HEK293T (cell line): ENCODE measurements at places on chromosomes 3 and 15.

GRCh38 chr15:25727867-25728600 lies 135.1 kb downstream of the ATP10A start:
- DNase-seq: no peak

GRCh38 chr15:64493641-64494040 lies 33.3 kb downstream of the ZNF609 start:
- DNase-seq: no peak

- DNase-seq: no peak
Measured at GRCh38 chr15:51199541-51199940, 104.8 kb upstream of the TNFAIP8L3 start.

DNA sequence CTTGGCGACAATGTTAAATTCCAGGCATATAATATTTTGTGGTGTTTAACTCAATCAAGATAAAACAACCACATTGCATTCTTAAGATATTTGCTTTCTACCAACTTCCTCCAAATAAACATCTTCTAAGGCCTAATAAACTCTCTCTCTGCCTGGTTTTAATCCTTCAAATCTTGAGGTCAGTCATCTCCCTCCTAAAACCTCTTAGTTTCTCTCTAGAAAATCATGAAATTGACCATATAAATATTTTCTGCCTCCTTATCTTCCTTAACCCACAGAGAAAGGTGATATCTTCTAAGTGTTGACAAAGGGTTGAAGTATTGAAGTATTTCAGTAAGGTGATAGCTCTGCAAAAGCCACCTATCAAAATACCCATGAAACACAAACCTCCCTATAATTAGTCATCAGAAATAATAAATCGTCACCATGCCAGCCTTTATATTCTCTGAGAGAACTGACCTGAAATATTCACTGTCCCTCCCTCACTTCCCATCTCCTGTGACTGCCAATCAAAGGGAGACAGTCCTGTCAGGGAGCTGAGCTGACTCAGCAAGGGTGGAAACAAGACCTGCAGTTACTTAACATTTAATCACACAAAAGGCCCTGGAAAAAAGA lies 1261.1 kb downstream of the ROBO1 start:
- peak; percentile 11 for DNase-seq

- DNase-seq: no peak
Measured at GRCh38 chr15:29151484-29151857, 118.2 kb downstream of the NSMCE3 start.

DNA sequence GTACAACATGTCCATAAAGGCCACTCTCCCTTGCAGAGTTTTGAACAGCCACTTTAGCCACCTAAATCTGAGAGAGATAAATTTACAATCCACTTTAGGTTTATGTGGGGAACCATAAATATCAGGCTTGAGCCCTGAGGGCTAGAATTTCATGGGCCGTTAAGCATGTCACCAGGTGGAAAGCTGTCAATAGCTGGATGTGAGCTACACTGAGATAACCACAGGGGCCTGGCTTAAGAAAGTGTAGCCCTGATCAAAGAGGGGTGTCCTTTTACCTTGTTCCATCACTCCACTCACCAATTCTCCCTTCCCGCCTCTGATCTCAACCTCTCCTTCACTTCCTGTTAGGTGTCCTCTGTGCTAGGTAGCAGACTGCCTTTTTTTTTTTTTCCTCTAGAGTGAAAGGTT lies 172.8 kb upstream of the ICE2 start:
- DNase-seq: peak; percentile 35

DNA sequence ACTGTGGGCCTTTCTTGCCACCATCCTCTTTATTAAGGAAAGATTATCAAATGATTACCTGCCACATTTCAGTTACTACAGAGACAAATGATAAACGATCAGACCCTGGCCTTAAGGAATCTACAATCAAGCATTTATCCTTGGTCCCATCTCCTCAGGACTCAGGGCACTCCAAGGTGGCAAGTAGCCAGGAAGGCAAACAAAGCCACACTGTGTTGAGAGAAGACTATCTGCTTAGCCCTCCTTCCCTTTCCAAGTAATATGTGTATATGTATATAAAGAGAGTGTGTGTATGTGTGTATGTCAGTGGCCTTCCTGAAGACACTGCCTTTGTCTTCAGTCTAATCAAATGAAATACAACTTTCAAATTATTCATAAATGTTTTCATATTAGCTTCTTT lies 490.1 kb upstream of the ATP11B start:
- no peak for DNase-seq

DNA sequence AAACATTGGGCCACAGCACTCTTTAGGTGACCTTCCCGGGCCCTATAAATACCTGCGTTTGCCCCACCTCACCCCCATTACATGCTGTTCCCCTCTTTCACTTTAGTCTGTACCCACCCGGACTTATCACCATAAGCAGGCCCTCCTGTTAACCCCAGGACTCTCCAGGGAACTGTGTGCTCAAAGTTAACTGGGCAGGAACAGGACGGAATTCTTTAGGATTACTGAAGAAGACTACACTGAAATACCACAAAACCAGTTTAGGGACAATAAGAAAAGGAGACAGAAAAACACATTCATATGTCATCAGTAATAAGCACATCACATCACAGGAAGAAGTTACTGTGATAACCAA lies 45.5 kb downstream of the FSIP1 start:
- no peak for DNase-seq

- no peak for DNase-seq
Measured at GRCh38 chr3:187398955-187399354, 30.8 kb downstream of the RTP4 start.

GRCh38 chr3:11481556-11481955 lies 162.2 kb downstream of the VGLL4 start:
- DNase-seq: no peak

- DNase-seq: no peak
Measured at GRCh38 chr15:52362497-52362896, 66.9 kb upstream of the MYO5C start.

DNA sequence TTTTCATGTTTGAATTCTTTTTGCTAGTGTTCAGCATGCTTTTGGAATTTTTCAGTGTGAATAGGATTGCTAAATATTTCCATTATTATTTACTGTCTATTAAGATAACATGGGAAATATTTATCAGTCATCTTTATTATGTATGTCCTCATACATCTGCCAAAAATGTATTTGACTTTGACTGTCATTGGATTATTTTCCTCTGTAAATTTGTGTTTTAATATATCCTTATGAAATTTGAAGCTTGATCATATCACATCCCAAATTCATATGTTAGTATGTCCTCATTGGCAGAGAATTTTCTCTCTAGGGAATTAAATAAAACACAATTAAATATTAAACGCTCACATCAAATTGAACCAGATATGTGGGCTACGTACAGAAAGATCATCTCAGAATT lies 32.3 kb upstream of the TRPC1 start:
- no peak for DNase-seq

GRCh38 chr3:84066915-84067314 lies 891.9 kb upstream of the CADM2 start:
- DNase-seq: no peak

DNA sequence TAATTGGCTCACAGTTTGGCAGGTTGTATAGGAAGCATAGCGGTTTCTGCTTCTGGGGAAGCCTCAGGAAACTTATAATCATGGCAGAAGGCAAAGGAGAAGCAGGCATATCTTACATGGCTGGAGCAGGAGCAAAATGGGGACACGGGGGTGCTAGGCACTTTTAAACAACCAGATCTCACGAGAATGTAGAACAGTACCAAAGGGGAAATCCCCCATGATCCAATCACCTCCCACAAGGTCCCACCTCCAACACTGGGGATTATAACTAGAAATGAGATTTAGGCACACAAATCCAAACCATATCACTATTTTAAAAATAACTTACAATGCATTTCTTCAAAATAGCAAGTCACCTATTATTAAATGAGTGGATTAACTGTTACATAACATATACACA lies 47.1 kb upstream of the ANKRD28 start:
- no peak for DNase-seq

- DNase-seq: no peak
Measured at GRCh38 chr15:68699881-68700454, 120.7 kb downstream of the ANP32A start.

GRCh38 chr15:75073197-75073596 lies 49.8 kb downstream of the PPCDC start:
- DNase-seq: no peak

GRCh38 chr3:30970183-30970582 lies 75.7 kb upstream of the GADL1 start:
- no peak for DNase-seq

- DNase-seq: no peak
Measured at GRCh38 chr3:33914731-33915379, 116.4 kb downstream of the PDCD6IP start.

DNA sequence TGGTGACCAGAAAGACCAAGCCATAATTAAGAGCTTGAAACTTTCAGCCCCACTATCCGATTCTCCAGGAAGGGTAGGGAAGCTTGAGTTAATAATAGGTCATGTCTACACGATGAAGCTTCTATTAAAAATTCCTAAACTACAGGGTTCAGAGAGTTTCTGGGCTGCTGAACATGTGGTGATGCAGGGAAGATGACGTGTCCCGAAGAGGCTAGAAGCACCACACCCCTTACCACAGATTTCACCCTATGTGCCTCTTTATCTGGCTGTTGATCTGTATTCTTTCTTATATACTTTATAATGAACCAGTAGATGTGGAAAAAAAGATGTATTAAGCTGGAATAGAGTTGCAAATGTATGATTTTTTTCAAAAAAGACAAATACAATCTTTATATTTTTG lies 473.4 kb downstream of the NLGN1 start:
- no peak for DNase-seq

- DNase-seq: peak; percentile 29
Measured at GRCh38 chr3:157175691-157176507, 16.0 kb upstream of the CCNL1 start.

DNA sequence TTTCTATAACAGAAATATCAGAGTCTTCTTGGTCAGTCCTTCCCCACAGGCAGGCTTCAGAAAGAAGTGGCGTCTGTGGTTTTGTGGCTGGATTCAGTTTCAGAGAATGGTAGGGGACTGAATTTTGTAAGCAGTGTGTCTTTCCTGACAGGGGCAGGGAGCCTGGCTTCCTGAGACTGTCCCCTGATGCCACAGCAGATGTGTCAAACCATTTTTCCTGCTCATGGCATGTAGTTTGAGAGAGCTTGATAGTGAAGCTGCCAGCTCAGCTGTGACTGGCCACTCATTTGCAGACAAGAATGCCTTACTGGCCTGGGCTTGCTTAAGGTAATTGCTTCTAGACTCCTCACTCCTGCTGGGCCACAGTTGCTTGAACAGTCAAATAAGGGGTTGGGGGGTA lies 26.4 kb downstream of the LARS2 start:
- no peak for DNase-seq

- peak; percentile 42 for DNase-seq
Measured at GRCh38 chr3:27533718-27534573, 49.8 kb upstream of the SLC4A7 start.

DNA sequence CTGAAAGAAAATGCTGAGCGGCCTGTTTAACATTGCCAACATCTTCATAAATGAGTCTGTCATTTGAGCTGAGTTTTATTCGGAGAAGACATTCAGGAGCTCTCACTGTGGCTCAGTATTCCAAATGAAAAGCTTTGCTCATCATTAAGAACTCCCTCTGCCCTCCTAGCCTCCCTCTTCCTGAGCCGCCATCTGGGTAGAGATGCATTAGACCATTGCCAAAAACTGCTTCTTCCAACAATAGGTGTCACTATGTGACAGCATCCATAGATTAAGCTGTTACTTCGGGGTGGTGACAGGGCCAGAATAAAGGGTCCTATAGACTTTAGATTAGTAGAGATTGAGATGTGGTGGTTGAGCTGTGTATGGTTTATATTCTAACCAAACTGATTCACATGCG lies 501.4 kb upstream of the NR2F2 start:
- DNase-seq: no peak

GRCh38 chr3:12194669-12195161 lies 36.0 kb upstream of the TIMP4 start:
- peak; percentile 35 for DNase-seq

GRCh38 chr15:63264688-63265293 lies 12.6 kb upstream of the APH1B start:
- DNase-seq: no peak

DNA sequence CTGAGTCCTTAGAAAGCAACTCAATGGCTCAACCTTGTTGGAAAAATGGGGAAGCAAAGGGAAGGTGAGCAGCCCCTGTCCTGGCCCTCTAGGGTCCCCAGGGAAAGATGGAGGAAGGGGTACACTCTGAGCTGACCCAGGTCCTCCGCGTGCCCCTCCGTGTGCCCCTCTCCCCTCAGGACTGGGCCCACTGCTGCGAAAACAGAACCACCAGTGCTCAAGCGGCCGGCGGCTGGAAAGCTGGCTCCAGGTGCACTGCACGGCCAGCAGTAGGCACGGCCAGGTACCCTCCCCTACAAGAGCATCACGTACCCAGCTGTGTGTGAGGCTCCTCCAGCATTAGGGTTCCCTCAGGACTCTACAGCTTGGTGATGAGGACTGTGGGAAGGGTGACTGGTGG lies 26.3 kb downstream of the RAB43 start:
- no peak for DNase-seq

- no peak for DNase-seq
Measured at GRCh38 chr3:188432802-188433520, 279.0 kb downstream of the LPP start.

GRCh38 chr3:13826672-13827071 lies 53.2 kb downstream of the WNT7A start:
- no peak for DNase-seq

DNA sequence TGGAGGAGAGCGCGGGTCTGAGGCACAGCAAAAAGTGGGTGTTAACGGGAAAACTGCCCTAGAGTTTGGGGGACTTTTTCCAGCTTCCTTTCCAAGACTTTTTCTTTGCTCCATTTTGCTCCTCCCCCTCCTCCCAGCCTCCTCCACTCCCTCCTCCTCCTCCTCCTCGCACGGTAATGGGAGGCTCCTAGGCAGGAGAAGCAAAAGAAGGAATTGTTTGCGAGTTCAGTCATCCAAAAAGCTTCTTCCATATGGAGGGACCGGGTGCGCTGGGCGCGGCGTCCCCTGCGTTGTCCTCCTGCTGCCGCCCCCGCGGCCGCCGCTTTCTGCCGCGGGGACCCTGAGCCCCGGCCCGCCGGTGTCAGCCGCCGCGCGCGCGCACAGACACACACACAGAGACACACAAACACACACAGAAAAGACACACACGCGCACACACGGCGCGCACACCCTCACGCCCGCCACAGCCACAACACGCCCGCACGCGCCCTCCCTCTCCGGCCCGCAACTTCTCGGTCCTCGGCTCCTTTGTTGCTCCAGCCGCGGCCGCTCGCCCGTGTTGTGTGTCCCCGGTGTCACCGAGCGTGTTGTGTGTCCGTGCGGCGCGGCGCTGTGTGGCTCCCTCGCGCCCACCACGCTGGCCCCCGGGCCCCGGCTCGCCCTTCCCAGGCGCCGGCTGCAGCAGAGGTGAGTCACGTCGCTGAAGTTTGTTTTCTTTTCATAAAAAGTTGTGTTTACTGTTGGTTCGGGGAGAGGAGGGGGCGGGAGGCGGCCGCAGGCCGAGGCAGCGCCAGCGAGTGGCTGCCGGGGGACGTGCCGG lies at the start of gene BOC:
Gene BOC, plus strand, starts transcription at position 228 of the 820 bp plus-strand sequence. CDS start 38,246 bp downstream, outside the sequence.
- peak; percentile 84 for DNase-seq

- DNase-seq: no peak
Measured at GRCh38 chr3:176692966-176693785, 504.1 kb downstream of the TBL1XR1 start.

DNA sequence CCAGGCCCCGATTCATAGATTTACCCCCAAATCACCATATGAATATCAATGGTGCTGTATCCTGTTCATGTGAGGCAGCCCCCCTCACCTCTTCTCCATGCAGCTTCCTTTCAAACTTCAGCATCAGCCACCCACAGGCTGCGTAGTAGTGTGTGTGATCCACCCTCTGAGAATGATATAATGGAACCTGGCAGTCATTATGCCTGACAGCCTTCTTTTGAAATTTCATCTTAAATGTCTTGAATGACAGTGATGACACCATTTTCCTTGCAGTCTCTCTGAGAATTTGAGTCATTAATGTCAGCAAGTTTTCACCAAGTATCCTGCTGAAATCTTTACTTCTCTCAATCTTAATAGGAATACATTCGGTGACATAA lies 3.5 kb upstream of the CLRN1 start:
- DNase-seq: no peak
